ENCODE measurements at places on chromosomes 3 and 15. TPM values are rescaled to one million over a fixed set of nuclear protein-coding genes. Genes with fewer than 3 reads are reported as not detected.

DNA sequence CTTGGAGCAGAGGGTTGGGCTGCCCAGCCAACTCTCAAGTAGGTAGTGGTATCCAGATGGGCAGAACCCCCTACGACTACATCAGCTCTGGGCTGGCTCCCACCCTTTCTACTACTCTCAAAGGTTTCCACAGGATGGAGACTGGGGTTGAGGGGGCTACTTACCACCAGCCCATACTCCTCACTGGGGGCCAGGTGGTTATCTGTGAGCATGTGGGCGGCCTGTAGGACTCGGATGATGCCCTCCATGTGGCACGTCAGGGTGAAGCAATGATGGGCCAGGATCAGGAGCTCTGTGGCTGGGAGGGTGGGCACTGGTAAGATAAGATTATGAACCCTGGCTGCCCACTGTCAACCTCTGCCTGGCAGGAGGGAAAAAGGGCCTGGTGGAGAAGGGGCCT is 33.4 kb downstream of the EIF3J start:
- DNase-seq, result no peak

Gene GRK7
- total RNA-seq, result not detected

DNA sequence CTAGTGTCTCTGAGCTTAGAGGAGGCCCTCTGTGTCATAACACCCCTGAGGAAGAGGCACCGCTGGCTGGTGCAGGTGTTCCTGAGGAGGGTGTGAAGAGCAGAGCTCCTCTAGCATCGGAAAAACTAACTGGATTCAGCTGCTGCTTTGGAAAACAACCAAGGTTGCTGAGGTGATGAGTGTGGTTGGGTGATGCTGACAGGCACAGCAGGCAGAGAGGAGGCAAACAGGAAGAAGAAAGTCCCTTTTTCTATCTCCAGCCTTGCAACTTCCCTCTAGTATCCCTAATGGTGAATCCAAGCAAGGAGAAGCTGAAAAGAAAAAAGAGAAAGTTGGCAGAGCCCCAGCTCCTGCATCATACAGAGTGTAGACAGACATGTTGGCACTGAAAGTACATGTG is 3.8 kb upstream of the OR4F15 start:
- DNase-seq, result no peak

Gene TBC1D2B
- 44.1 TPM for total RNA-seq

DNA sequence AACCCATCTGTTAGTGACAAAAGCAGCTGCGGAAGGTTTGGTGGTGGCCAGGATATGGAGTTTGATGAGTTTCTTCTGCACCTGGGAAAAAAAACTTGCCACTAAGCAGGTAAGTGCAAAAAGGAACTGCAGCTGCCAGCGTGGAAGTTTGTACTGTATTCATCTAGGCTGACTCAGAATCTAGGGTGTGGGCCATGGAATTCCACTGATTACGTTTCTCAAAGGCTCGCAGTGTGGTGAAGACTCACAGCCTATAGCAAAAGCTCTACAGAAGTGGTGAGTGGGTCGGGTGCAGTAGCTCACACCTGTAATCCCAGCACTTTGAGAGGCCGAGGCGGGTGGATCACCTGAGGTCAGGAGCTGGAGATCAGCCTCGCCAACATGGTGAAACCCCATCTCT is 334.6 kb upstream of the GRM7 start:
- no peak for DNase-seq

Gene CP
- not detected for total RNA-seq

DNA sequence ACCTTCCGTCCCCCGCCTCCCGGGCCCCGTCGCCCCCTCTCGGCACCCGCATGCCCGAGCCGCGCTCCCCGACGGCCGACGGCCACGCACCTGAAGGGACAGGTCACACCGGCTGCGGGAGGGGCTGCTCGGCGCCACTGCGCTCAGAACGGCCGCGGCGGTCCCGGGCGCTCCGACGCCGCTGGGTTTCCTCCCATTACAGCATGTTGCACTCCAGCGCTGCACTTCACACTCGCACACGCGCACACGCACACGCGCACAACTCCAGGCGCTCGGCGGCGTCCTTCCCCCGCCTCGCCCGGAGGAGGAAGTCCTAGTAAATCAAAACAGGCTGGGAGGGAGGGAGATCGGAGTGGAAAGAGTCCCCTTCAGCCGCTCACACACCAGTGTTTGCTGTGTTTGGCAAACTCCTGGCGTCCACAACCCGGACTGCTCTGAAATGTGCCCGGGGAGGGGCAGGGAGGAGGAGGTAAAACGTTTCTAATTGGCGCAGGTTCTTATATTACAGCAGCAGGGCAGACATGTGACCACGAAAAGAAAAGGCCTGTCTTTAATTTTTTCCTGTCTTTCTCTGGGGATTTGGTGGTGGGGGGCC is 76.7 kb upstream of the VGLL4 start:
- peak; percentile 62 for DNase-seq

- DNase-seq, result no peak
Measured at GRCh38 chr15:31375772-31376171, 49.1 kb downstream of the KLF13 start.

GRCh38 chr3:134430950-134431445 is 54.8 kb downstream of the ANAPC13 start:
- no peak for DNase-seq

GRCh38 chr3:18379647-18380046 is 45.5 kb downstream of the SATB1 start:
- no peak for DNase-seq

- DNase-seq, result no peak
Measured at GRCh38 chr3:82186017-82186416, 424.6 kb upstream of the GBE1 start.

All from activated naive CD8-positive, alpha-beta T cell treated with anti-CD3 and anti-CD28 coated beads for 36 hours (primary cell).